ENCODE measurements at places on chromosomes 2 and 18.
A peak's percentile ranks its signal among the peaks of the same experiment; 100 is the strongest.

GRCh38 chr2:55296393-55296792, 27.4 kb upstream of the MTIF2 start:
- DNase-seq = no peak

DNA sequence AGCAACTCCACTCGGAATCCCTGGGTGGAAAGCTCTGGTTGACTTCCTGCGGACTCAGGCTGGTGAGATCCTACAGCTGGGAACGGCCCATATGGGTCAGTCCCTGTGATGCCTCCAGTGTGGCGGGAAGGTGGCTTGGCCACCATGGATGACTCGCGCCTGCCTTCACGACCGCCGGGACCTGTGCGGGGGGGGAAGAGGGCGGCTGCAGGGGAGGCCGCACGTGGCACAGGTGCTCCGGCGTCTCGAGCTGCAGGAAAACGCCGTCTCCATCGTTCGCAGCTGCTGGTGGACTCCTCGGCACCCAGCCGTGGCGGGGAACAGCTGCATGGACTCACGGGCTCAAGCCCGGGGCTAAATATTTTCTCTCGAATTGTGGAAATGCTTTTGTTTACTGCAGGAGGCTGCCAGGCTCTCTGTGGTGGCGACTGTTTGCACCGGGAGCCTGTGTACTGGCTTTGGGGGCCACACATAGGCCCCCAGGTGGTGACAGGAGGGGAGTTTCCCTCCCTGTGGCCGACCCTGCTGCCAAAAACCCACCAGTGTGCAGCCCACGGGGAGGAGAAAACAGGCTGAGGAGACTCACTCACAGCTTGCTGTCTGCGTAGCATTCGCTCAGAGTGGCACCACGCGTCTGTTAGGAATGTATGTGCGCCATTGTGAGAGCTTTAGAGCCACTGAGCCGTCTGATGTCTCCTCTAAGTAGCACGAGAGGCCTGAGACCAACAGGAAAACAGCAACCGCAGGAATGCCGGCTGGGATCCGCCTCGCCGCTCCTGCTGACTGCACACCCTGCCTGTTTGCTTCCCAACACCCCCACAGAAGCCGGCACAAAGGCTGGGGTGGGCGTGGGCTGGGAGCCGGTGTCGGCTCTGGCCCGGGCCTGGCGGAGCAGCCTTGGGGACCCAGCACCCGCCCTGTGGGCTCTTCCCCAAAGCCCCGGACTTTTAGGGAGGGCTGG, 89.2 kb downstream of the NFATC1 start:
- DNase-seq = no peak

- no peak for DNase-seq
Measured at GRCh38 chr2:181268174-181268867, 188.9 kb upstream of the ITGA4 start.

GRCh38 chr2:191376981-191377629, 131.9 kb downstream of the MYO1B start:
- peak; percentile 28 for DNase-seq

DNA sequence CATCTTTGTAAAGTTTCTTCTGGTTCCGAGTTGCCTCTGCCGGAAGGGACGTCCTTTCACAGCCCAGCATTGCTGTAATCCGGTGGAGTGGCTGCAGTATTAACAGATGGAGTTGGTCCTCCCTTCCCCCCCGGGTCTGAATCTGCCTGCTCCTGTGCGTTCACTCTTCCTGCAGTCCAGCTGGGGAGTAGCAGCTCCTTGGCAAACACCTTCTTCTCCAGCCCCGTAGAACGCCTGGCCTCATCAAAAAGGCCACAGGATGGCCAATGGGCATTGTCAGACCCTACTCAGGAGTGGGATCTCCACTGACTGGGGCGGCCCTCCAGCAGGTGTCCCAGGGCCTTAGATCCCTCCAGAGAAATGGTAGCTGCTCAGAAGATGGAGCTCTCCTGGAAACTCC, 234.0 kb downstream of the FAM210A start:
- DNase-seq = no peak

- DNase-seq = no peak
Measured at GRCh38 chr18:37443325-37444055, 122.1 kb downstream of the CELF4 start.

DNA sequence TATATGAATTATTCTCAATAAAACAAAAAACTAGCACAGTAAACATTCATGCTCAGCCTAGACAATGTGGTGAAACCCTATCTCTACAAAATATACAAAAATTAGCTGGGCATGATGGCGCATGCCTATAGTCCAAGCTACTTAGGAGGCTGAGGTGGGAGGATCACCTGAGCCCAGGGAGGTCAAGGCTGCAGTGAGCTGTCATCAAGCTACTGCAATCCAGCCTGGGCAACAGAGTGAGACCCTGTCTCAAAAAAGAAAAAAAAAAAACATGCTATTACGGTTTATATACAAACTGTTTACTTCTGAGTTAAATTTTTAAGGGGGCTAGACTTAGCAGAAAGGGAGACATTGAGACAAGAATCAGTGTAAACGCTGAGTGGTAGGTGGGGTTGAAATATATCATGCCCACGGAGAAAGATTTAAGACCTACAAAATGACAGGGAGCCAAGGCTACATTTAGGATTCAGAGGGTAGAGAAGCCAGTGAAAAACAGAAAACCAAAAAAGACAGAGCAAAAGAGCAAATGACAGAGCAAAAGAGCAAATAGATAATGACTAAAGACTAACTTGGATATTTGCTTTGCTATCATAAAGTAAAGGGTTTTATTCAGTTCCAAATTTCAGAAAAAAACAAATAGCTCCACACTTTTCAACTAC, 7.5 kb downstream of the TTC32 start:
- DNase-seq = no peak

DNA sequence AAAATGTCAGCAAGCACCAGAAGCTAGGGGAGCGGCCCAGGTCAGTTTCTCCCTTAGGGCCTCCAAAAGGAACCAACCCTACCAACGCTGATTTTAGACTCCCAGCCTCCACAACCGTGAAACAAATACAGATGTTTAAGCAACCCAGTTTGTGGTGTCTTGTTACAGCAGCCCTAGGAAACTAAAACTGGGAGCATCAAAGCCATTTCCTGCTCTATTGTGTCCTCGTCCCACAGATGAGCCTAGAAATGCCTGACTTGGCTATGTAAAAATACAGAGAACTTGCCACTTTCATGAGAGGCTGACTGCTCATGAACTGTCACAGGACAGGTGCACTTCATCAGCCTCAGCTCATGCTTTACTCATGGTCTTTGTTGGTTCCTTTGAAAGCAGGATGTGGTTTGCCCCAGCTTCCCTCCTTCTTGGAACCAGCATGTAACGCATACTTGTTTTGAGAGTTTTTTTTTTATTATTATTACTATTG, 97.6 kb upstream of the SLC39A10 start:
- peak; percentile 73 for DNase-seq

DNA sequence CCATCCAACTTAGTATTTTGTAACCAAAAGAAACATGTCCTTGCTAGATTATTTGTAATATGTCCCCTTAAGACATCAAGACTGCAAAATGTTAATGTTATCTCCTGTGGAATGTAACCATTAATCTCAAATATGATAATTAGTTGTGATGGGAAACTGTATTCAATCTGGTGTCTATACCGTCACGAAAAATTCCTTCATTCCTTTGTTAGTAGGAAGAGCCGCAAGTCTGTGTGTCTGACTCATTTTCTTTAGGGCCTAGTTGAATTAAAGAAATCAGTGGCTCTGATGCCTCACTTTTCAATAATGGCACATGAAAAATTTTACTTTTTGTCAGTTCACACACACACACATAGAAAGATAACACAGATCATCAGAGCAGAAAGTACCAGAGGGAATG, 127.1 kb upstream of the CHAC2 start:
- no peak for DNase-seq

DNA sequence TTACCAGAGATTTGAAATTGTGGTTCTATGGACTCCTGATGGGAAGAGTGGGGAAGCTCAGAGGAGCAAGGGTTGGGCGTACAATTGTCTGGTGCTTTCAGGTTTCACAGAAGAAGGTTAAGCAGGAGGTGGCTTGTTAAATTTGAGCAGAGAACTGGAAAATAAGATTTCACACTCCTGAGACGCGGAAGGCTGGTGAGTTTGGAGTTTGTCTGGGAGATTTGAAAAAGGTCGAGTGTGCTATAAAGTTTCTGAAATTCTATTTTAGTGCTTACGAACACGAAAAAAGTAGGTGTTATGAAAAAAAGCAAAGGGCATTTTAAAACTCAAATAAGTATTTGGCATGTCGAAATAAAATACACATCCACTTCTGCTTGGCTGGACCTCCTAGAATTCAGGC, 170.1 kb downstream of the MEIS1 start:
- no peak for DNase-seq

DNA sequence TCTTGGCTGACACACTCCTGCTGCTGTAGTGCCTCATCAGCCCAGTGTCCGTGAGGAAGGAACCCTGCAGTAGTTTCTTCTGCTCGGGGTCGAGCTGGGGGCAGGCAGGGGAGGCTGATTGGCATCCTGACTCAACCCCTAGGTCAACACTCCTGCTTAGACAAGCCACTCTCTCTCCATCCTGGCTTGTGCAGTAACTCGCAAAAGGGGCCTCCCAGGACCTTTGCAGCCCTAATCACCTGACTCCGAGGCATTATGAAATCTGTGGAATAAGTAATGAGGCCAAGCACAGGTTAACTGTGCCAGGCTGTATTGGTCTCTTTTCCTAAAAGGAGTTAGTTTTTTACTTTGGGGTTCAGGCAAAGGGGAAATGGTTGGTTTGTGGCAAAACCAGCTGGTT, 92.4 kb upstream of the ACAA2 start:
- DNase-seq = no peak

GRCh38 chr2:74756356-74756890, 77.5 kb upstream of the HK2 start:
- DNase-seq = no peak

DNA sequence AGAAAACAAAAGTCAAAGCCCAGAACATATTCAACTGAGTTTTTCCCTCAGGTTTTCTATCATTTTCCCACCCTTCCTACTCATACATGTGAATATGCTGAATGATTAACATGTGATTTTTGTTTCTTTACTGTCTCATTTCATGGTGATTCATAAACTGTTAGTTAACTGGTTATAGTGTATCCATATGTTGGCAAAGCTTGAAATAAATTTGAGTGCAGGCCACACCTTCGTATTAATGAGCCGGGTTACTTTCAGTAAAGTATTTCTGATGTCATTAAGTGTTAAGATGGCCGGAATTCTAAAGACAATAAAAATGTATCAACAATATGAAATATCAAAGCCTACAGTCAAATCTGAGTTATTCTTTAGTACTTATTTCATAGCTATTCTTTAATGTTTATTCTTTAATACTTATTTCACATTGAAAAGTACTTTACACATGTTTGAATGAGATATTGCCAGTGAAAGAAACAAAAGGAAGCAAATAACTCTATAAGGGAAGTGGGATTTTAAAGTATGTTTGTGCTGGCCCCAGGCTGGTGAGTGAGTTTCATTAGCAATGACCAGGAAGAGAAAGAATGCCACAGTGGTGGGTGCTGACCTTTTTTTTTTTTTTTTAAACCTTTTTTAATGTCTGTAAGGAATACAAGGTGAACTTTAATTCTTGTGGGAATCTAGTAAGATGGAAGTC, 178.6 kb downstream of the NEDD4L start:
- DNase-seq = no peak

- DNase-seq = no peak
Measured at GRCh38 chr2:58686776-58687175, 445.7 kb upstream of the FANCL start.

DNA sequence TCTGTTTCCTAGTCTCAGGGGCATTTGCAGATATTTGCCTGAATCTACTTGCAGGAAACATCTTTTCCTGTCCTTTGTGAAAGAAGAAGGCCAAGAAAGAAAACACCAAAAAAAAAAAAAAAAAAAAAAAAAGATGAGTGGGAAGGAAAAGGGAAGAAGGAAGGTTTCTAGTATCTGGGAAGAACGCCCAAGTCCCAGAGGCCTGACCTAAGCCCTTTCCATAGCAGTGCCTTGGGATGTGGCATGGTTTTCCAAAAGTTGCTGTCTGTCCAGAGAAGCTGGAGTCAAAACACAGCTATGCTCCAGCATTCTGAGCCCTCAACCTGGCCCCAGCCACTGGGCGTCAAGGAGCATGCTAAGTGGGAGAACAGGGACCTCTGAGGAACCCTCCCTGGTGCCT, 123.5 kb downstream of the INHBB start:
- DNase-seq = no peak

- no peak for DNase-seq
Measured at GRCh38 chr2:37985333-37985732, 60.2 kb downstream of the RMDN2 start.

DNA sequence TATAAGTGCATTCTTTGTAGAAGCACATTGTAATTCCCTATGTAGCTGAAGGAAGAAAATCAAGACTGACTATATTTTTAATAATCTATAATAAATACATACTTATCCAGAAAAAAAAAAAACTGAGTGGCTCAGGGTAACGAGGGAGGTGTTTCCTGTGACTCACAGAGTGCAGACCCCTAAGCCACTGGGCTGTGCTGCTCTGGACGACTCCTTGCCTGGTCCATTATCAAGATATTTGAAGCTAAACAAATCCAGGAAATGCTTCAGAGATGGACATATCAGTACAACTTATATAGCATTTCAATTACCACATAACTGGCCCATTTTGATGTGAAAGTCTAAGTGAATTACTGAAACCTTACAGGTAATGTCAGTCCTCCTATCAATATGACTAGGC, 80.6 kb downstream of the PIGN start:
- DNase-seq = no peak

DNA sequence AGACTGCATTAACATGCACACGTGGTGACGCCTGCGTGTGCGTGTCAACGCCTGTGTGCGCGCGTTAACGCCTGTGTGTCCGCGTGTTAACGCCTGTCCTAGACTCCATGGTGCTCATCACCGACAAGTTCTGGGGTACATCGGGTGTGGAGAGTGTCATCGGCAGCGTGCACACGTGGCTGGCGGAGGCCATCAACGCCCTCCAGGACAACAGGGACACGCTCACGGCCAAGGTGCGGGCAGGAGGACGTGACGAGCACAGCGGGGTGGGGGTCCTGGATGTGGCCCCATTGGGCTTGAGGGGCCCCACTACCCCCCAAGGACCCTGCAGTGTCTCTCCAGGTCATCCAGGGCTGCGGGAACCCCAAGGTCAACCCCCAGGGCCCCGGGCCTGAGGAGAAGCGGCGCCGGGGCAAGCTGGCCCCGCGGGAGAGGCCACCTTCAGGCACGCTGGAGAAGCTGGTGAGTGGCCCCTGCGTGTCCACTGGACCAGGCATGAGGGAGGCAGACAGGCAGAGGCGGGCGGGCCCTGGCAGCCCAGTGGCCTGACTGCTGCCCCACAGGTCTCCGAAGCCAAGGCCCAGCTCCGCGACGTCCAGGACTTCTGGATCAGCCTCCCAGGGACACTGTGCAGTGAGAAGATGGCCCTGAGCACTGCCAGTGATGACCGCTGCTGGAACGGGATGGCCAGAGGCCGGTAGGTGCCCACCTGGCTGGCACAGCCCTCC, 29.2 kb downstream of the GPC1 start:
- DNase-seq = no peak

DNA sequence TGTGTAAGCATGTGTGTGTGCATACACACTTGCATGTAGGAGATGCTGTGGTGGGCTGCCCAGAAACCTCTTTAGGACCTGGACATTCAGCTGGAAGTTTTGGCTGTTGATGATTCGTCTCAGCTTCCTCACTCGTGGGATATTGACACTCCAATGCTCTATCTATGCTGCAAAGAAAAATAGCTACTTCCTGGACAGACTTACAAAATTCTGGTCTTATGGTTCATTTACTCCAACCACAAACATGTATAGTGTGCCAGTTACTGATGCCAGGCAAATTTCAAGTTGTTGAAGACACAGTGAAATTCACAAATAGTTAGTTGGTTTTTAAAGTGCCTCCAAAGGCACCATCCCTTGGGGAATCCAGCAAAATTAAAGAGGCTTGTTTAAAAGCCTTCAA, 882.6 kb downstream of the CPS1 start:
- no peak for DNase-seq

Measured in activated naive CD8-positive, alpha-beta T cell treated with anti-CD3 and anti-CD28 coated beads for 36 hours (primary cell).